Right cardiac atrium (tissue), 5 donors: ENCODE measurements at places on chromosomes 16 and 17. TPM values are rescaled to one million over a fixed set of nuclear protein-coding genes. Genes with fewer than 3 reads are reported as not detected.

GRCh38 chr16:2815299-2815771 lies 1.7 kb upstream of the PRSS21 start:
- DNase-seq = no peak

DNA sequence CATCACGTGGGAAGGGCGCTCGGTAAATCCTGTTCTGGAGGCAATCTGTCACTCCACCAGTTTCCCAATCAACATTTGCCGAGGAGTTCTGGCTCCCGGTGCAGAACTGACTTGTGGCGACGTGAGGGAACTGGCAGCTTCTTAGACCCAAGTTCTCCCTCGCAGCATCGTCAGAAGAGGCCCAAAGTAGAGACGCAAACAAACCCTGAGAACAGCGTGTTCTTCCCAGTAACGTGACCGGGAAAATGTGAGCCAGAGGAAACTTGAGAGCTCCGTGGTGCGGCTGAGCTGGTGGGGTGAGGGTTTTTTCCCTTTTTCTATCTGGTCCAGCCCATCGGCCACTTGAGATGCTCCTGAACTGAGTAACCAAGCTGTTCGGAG lies 158.9 kb upstream of the CACNG5 start:
- DNase-seq = no peak

GRCh38 chr17:6706499-6706898 lies 6.7 kb downstream of the SLC13A5 start:
- DNase-seq = no peak

- DNase-seq = no peak
Measured at GRCh38 chr17:1552932-1553331, 9.7 kb downstream of the PITPNA start.

DNA sequence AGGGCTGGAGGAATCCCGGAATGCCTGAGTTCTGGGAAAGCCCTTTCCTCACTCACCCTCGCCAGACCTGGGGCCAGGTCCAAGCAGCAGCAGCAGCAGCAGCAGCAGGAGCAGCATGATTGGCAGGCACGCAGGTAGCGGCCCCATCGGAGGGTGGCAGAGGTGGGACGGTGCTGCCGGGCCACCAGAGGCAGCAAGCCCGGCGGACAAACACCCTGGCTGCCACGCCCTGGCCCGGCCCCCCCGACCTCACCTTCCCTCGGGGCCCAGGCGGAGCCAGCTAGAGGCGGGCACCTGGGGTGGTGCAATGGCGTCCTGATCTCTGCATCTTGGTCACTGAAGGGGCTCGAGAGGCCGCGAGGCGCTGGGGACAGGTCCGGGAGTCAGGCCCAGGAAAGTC lies 122.4 kb downstream of the LAT start:
- DNase-seq = no peak

DNA sequence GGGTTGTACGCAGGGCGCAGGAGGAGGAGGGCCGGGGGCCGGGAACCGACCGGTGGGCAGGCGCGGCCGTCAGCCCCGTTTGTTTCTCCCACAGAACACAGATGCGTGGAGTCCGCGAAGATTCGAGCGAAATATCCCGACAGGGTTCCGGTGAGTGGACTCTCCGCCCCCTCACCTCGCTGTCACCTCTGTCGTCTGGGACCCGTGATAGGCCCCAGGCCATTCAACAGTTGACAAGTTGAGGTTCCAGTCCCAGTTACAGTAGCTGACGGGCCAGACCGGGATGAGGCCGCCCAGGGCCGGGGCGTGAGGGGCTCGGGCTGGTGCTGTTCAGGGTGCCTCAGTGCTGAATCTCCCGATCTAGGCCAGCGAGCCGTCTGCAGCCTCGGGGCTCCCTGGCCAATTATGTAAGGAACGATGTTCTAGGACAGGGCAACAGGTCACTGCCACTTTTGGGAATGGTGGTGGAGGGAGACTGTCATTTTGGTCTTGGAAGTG lies 628 bp downstream of the GABARAPL2 start:
- no peak for DNase-seq

DNA sequence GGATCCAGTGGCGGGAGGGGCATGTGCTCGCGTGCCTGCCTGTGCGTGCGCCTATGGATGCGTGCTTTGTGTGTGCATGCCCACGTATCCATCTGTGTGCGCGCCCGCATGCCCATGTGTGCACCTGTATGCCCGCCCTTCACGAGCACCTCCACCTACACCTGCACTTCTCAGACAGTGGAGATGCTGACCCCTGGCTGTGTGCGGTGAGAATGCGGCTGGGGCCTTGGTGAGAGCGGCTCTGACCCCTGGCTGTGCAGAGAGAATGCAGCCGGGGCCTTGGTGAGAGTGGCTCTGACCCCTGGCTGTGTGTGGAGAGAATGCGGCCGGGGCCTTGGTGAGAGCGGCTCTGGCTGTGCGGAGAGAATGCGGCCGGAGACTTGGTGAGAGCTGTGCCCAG lies 33.9 kb downstream of the AXIN1 start:
- no peak for DNase-seq

DNA sequence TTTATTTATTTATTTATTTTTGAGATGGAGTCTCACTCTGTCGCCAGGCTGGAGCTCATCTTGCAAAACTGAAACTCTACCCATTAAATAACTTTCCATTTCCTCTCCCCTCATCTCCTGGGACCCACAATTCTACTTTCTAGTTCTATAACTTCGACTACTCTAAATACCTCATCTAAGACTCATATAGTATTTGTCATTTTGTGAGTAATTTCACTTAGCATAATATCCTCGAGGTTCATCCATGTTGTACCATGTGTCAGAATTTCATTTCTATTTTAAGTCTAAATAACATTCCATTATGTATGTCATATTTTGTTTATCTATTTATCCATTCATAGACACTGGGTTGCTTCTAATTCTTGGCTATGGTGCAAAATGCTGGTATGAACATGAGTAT lies 5.1 kb upstream of the NT5M start:
- DNase-seq = no peak

- DNase-seq = no peak
Measured at GRCh38 chr17:17433000-17433703, 43.6 kb upstream of the MED9 start.

DNA sequence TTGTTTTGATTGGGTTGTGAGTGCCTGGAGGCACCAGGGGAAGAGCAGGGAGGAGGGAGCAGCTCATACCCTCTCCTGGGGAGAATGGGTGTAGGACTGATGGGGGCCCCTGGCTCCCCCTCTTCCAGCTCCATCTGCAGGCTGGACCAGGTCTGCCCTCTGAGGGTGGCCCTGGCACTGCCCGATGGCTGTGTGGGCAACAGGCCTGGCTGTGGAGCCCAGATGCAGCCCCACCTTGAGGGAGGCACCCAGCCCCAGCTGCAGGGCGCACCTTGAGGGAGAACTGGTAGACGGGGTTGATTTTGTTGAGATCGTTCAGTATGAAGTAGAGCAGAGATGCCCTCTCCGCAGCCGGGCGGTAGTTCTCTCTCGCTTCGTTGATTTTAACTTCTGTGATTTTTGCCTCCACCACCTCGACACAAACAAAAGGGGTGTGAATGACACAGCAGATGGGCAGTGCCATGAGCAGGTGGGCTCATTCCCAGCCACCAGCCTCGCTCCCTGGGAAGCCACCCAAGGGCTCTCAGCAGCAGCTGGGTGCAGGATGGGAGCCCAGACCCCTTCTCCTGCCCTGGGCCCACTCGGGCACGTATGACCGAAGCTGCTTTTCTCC lies 71.6 kb downstream of the PGS1 start:
- DNase-seq = no peak

DNA sequence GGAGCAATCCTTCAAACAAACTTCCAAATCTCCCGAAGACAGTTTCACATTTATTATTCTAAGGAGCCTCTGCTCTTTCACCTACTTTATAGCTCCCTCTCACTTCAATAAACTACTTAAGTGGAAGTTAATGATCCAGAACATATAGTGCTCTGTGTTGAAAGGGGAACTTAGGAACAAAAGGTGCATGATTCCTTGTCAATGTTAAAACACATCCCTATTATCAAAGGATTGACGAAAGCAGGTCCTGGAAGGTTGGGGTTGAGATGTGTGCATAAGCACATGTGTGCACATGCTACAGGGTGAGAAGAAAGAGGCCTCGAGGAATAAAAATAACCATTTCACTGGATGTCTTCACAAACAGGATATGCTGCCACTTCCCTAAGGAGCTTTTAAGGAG lies 170.3 kb downstream of the SLC39A11 start:
- DNase-seq = no peak

- DNase-seq = no peak
Measured at GRCh38 chr16:17392857-17393692, 77.7 kb downstream of the XYLT1 start.

- no peak for DNase-seq
Measured at GRCh38 chr17:17391668-17392370, 85.0 kb upstream of the MED9 start.

- no peak for DNase-seq
Measured at GRCh38 chr17:73349138-73349537, 37.3 kb upstream of the CDC42EP4 start.

DNA sequence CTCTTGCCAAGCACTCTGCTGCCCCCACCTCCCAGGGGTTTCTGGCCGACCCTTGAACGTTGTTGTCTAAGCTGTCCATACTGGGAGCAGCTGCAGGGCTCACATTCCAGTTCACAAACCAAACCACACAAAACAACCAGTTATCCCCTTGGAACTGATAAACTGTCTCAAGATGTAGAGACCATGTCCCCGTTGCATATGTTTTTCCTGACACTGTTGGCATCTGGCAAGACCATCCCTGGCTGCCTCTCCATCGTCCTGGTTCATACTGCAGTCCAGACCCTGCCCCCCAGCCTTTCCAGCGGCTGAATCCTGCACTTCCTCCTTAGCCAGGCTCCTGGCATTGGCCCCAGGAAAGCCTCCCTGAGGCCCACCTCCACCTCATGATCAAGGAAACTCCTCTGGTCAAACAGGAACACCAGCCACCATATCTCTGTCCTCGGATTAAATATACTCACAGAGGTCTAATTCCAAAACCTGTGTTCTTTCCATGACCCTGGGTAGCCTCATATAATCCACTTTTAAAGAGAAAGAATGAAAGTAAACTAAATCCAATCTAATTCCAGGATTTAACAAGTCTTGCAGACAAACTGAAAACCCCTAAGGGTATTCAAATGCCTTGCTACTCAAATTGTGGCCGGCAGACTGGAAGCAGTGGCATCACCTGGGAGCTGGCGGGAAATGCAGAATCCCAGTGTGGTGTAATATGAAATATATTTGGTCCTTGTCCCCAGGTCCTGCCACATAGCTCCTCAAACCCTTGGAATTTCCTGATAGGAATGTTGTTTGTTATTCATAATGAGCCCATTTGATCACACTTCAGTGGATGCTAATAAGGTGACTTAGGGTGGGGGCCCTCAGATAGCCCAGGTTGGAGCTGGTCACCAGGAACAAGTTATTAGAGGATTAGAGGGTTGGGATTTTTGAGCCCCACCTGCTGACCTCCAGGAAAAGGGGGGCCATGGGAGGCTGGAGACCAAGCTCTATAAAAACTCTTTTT lies 14.2 kb downstream of the GAS7 start:
- no peak for DNase-seq

DNA sequence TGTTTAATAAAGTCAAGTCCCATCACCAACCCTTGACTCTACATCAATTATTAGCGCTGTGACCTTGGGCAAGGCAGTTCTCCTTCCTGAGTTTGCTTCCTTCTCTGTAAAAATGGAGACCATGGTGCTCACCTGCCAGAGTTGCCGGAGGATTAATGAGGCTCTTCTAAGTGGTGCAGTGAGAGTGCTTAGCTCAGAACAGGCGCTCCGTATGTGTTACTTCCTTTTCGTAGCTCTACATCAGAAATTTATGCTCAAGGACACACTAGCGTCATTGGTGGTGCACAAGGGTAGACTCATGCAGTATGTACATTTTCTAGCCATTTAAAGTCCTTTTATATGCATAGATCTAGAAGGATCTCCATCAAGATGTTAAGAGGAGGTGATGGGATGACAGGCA lies 17.4 kb upstream of the CMIP start:
- no peak for DNase-seq

- no peak for DNase-seq
Measured at GRCh38 chr17:48890086-48890485, 2.5 kb upstream of the ATP5MC1 start.

- DNase-seq = peak; percentile 82
Measured at GRCh38 chr17:29571883-29572681, 3.6 kb downstream of the TP53I13 start.

GRCh38 chr17:72419866-72420774 lies 299.3 kb downstream of the SOX9 start:
- no peak for DNase-seq

DNA sequence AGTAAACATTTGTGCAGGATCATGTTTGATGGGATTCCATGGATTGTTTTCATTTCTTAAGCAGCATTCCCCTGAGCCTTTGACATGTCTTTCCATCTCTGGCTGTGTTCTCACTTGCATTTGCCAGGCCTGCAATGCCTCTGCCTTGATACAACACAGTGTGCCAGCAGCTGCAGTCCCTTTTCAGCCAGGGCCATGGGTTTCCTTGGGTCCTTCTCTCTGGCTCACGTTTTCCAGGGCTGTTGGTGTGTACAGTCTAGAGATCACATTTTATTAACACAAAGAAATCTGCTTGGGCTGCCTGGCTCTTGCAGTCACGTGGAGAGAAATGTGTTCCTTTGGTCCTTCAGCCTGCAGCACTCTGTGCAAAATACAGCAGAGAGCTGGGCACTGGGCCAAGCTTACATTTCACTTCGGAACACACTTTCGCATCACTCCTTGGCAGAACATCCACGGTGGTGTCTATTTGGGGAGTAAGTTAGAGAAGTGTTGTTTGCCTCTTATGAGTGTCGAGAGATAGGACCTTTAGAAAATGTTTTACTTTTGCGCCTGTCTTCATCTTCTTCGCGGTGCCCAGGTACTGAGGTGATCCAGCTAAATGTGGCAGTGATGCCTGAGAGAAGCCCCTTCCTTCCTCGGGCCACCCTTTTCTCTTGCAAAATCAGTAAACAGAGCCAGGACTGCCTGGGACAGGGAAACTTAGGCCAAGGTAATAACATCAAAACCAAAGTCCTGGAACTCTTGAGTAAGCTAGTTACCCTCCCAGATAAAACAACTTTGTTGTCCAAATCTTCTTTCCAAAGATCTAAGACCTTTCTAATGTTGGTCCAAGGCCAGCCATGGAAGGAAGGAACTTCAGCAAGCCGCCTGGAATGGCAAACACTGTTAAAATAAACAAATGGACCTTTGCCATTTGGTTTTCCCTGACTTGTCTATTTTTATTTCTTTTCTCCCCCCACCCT lies 20.9 kb downstream of the HLF start:
- DNase-seq = peak; percentile 98

GRCh38 chr17:45578516-45579455 lies 88.3 kb upstream of the PLEKHM1 start:
- DNase-seq = no peak

GRCh38 chr17:78075545-78075944 lies 53.0 kb downstream of the TMC6 start:
- no peak for DNase-seq

GRCh38 chr16:27273670-27274423 lies 5.3 kb upstream of the NSMCE1 start:
- DNase-seq = no peak

The PMFBP1 gene
- polyA plus RNA-seq = 0.38 TPM

The KRT17 gene
- 0.09 TPM for polyA plus RNA-seq

The TMC5 gene
- 0.11 TPM for polyA plus RNA-seq

The C16orf92 gene
- polyA plus RNA-seq = not detected

The TOP2A gene
- polyA plus RNA-seq = 0.70 TPM

The CEP131 gene
- polyA plus RNA-seq = 7.4 TPM

The CENPX gene
- polyA plus RNA-seq = 31.2 TPM

The TMEM204 gene
- polyA plus RNA-seq = 32.2 TPM

The SCNN1B gene
- 0.09 TPM for polyA plus RNA-seq

The HIRIP3 gene
- 19.1 TPM for polyA plus RNA-seq
